ENCODE measurements at places on chromosomes 7 and 10. TPM values are rescaled to one million over a fixed set of nuclear protein-coding genes. Genes with fewer than 3 reads are reported as not detected.

The SMKR1 gene
- not detected for total RNA-seq

The PTPRZ1 gene
- total RNA-seq, result 2.7 TPM

The ANKRD7 gene
- total RNA-seq, result 0.26 TPM

The PNLIP gene
- total RNA-seq, result not detected

The BMPER gene
- 28.2 TPM for total RNA-seq

The RARRES2 gene
- 90.6 TPM for total RNA-seq

The RBM28 gene
- 9.4 TPM for total RNA-seq

The CLDN4 gene
- 0.68 TPM for total RNA-seq

The ZMIZ2 gene
- total RNA-seq, result 9.0 TPM

The BAZ1B gene
- total RNA-seq, result 32.3 TPM

The GBX1 gene
- total RNA-seq, result not detected

The STEAP2 gene
- total RNA-seq, result 2.9 TPM

The PPIF gene
- 38.0 TPM for total RNA-seq

Data from pericardium fibroblast (primary cell).